ENCODE measurements at places on chromosomes 7 and 10. TPM values are rescaled to one million over a fixed set of nuclear protein-coding genes. Genes with fewer than 3 reads are reported as not detected.

LIPF gene
- not detected for total RNA-seq

NPY4R2 gene
- 1.6 TPM for total RNA-seq

VSIR gene
- total RNA-seq: 8.3 TPM

ACBD7 gene
- total RNA-seq: 54.2 TPM

FANK1 gene
- total RNA-seq: 11.3 TPM

SPDYE1 gene
- total RNA-seq: not detected

JAKMIP3 gene
- 7.6 TPM for total RNA-seq

FOXI2 gene
- not detected for total RNA-seq

C10orf53 gene
- not detected for total RNA-seq

TMEM225B gene
- 0.23 TPM for total RNA-seq

CYP3A5 gene
- total RNA-seq: not detected

CEP55 gene
- total RNA-seq: 4.6 TPM

RBP3 gene
- total RNA-seq: not detected

GIMAP6 gene
- total RNA-seq: 6.9 TPM

TMEM26 gene
- 1.8 TPM for total RNA-seq

ZNF398 gene
- 25.4 TPM for total RNA-seq

NPC1L1 gene
- total RNA-seq: not detected
